ENCODE measurements at places on chromosomes 16 and 17. TPM values are rescaled to one million over a fixed set of nuclear protein-coding genes. Genes with fewer than 3 reads are reported as not detected.

SLC25A39 gene
- total RNA-seq: 83.4 TPM

PSMD3 gene
- total RNA-seq: 143 TPM

KRTAP4-4 gene
- not detected for total RNA-seq

FCSK gene
- 7.0 TPM for total RNA-seq

MAP3K14 gene
- 1.7 TPM for total RNA-seq

CA4 gene
- not detected for total RNA-seq

Measured in regular cardiac myocyte (primary cell).